ENCODE measurements at places on chromosomes 6 and 20.

DNA sequence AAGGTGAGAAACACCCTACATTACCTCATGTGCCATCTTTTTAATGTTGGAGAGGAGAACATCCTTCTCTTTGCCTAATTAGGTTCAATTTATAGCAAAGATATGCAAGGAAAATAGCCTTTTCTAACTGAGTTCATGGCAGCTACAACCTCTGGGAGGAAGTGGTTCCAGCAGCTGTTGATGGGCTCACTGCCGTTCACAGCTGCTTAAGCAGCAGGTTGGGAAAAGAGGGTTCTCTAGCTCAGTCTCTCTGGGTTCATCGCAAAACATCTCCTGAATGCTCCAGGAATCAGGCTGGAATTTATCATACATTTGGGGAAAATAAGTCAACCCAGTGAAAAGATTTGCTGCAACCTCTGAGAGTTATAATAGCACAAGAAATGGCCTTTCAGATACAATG lies 115.1 kb downstream of the UNC5CL start:
- DNase-seq: no peak

DNA sequence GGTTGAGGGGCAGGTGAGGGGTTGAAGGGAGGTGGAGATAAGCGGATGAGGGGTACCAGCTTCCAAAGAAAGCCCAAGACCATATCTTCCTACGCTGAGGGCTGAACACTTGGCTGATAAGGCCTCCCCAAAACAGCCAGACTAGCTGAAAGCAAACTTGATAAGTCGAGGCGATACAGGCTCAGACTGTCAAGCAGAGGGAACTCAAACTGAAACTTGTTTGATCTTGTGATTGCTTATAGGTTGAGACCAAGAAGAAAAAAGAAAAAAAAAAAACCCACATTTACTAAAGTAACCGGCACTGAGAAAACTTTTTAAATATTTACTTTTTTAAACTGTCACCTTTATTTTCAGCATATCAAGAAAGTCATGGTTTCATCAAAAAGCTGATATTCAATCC lies 73.6 kb downstream of the TRERF1 start:
- DNase-seq: no peak

GRCh38 chr6:158536891-158537798 lies 22.7 kb upstream of the TMEM181 start:
- DNase-seq: no peak

GRCh38 chr20:53693262-53693871 lies 99.7 kb upstream of the ZNF217 start:
- no peak for DNase-seq

DNA sequence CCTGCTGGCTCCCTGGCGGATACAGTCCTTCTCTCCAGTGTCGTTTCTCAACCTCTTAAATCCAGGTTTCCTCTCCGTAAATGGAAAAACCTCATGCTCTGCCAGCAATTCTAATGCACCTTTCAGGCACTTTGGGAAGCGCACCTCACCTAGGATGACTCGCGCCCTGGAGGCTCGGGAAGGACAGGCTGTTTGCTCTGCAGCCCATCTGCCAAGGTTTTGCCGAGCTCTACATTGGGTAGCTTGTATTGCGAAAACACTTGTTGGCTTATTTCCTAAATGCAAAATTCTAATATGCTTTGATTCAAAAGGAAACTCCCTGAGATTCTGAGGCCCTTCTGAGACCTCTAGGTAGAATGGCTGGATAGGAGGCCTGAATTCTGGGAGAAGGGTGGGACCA lies 102.6 kb upstream of the MLN start:
- DNase-seq: no peak

DNA sequence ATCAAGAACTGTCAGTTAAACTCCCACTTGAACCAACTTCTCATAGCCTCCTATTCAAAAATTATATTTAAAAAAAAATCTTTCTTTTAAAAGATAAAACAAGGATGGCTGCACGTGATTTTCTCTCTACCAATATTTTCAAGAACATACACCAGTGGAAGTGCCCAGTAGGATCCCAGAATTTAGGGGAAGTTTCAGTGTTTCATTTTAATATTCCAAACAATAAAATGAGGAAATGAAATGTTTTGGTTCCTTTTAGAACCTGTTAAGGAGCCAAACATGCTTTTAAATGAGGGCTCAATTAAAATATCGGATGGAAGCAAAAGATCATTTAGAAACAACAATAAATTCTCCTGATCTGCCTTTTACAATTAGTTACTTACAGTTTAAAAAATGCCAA lies 26.4 kb upstream of the PRELID3B start:
- DNase-seq: no peak

DNA sequence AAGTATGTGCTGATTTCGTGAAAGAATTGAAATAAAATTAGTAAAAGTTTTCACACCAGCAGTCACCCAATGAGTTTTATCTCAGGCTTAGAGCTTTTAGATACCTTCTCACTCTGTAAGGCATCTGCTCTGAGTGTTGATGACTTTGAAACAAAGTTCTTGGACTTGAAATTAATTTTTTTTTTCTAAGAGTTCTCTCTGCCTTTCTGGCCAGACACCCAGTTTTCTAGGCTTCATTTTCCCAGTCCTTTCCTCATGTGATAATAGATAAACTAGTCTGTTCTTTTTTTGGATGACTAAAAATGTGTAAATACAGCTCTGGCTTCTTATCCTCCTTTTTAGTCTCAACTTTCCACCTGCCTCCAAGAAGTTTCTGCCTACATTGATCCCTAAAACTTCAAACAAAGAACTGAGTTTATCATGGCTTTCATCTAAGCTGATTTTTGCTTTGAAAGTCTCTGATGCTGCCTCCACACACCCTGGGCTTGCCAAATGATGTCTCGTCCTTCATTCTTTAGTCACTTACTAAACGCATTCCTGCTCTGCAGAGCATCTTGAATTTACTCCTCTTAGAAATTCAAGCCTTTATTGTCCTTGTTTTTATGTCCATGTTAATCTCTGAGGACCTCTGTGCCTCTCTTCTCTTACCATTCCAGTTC lies 32.7 kb downstream of the SLX4IP start:
- no peak for DNase-seq

GRCh38 chr6:168034537-168034936 lies 37.1 kb downstream of the KIF25 start:
- no peak for DNase-seq

DNA sequence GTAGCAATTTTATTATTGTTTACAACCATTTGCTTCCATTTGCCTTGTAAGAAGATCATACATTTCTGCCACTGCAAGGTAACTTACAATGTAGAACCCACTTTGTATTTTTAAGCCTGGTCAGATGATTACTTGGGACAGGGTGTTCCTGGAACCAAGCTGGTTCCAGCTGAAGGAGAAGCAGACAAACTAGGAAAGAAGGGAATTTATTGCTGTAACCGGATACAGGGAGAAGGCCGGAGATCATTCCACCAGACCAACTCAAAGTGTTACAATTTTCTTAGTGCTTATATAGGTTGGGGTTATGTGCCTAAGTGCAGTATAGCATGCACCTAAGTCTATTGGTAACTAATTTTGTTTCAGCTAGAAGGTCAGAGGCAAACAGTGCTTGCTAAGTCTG lies 104.4 kb downstream of the MANEA start:
- no peak for DNase-seq

DNA sequence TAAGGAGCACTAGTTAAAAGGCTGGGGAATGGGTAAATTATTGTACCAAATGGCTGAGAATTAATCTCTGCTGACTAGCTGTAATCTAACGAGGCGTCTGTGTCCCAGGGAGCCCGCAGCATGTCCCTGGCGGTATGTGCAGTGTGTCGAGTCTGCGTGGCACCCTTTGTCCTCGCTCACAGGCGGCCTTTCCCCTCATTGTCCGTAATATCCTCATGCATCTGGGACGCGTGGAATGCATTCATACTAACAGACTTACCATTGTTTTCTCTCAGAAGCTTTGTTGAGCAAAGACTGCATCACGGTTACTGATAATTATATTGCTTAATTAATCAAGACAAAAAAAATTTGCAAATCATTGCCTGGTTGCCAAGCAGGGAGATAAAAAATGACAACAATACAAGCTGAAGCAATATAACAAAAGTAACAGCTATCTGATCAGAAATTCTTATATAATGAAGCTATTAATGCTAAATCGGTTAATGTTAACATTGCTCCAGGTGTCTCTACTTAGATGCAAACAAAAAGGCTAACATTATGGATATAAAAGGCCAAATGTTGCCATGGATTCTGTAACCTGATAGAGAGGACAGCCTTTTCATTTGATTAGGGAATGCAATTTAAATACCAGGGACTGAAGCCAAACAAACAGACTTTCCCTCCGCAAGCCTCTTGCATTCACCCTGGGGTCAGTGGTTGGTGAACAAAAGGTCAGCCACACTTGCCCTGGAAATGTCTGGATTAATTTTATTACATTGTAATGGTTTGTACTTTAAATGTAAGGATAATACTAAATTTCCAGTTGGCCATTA lies 124.8 kb downstream of the INSM1 start:
- no peak for DNase-seq

GRCh38 chr20:63555661-63556381 lies 1.9 kb downstream of the FNDC11 start:
- no peak for DNase-seq

GRCh38 chr6:80689716-80690395 lies 583.4 kb downstream of the BCKDHB start:
- no peak for DNase-seq

GRCh38 chr6:44641344-44642031 lies 254.0 kb downstream of the CDC5L start:
- DNase-seq: no peak

DNA sequence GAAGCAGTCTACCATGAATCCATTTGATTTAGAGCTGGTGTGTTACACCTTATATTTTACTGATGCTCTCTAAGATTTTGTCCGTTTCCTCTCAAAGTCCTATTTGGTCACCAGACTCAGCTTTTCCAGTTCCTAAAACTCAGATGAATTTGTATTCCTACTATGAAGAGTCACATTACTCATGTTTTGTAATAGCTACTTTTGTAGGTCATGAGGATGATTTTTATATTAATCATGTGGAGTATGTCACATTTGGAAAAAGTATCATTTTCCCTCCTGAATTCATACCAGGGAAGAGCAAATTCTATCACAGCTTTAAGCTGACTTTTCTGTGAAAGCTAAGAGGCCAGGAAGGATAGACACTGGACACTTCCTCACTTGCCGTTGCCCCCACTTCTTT lies 140.6 kb upstream of the SCGN start:
- no peak for DNase-seq

- no peak for DNase-seq
These were observed 611.0 kb upstream of the MARCKS start for GRCh38 chr6:113246186-113246585.
